ENCODE measurements at places on chromosomes 13 and 19.

- no peak for DNase-seq
Measured at GRCh38 chr19:48813123-48813913, 2.5 kb upstream of the BCAT2 start.

DNA sequence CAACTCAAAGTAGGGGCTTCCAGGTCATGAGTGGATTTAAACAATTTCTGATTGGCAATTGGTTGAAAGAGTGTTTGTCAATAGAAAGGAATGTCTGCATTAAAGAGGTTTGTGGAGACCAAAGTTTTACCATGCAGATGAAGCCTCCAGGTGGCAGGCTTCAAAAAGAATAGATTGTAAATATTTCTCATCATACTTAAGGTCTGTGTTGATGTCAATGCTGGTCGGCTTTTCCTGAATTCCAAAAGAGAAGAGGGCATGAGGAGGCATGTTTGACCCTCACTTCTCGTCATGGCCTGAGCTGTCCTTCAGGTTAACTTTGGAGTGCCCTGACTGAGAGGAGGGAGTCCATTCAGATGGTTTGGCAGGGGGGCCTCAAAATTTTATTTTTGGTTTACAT, 125.4 kb upstream of the RFC3 start:
- DNase-seq = no peak

- DNase-seq = no peak
Measured at GRCh38 chr19:17088552-17088951, 13.0 kb downstream of the MYO9B start.

DNA sequence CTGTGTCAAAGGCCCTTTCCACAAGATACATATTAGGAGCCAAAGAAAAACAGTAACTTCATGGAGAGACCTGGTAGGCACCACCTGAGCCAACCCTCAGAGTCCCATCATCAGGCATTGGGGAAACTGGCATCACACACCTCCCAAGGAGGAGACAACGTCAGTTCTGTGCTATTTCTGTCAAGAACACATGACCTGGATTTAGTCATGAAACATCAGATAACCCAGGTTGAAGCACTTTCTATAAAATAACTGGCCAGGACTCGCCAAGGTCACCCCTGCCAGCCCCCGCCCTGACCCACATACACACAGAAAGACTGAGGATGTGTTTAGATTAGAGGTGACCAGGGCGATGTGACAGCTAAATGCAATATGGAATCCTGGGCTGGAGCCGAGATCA, 35.6 kb downstream of the COL4A1 start:
- DNase-seq = no peak

DNA sequence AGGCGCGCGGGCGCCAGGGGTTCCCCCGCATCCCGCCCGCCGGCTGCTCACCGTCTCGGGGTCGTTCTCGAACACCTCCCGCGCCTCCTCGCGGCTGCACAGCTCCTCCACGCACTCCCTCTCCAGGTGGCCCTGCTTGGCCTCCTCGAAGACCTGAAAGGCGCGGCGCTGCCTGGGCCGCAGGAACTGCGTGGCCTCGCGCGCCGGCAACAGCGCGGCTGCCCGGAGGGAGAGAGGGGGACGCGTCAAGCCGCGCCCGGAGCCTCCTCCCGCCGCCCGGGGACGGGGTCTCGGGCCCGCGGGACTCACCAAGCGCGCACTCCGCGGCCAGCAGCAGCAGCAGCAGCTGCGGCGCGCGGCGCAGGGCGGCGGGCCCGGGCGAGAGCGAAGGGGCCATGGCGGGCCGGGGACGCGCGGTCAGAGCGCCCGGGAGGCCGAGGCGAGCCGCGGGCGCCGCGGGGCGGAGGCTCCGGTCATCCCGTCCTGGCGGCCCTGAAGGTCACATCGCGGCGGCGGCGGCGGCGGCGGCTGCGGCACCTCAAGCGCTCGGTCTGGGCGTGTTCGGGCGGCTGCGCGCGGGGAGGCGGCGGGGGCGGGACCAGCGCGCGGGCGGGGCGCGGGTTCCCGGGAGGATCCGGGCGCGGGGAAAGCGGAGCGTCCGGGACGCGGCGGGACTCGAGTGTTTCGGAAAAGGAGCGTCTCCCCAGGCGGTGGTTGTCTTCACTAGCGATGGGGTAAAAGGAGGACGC, at the start of gene GAS6:
Gene GAS6 (minus strand): TSS at position 553 of the 749 bp plus-strand sequence. CDS start 156 bp downstream, at position 397.
- DNase-seq = no peak

GRCh38 chr19:11345122-11345803, 805 bp downstream of the TMEM205 start:
- DNase-seq = no peak

Measured in smooth muscle cell of the brain vasculature (primary cell).